ENCODE measurements at places on chromosomes 16 and 17. TPM values are rescaled to one million over a fixed set of nuclear protein-coding genes. Genes with fewer than 3 reads are reported as not detected.
A peak's percentile ranks its signal among the peaks of the same experiment; 100 is the strongest.

Gene ST6GALNAC2
- 1.1 TPM for total RNA-seq

DNA sequence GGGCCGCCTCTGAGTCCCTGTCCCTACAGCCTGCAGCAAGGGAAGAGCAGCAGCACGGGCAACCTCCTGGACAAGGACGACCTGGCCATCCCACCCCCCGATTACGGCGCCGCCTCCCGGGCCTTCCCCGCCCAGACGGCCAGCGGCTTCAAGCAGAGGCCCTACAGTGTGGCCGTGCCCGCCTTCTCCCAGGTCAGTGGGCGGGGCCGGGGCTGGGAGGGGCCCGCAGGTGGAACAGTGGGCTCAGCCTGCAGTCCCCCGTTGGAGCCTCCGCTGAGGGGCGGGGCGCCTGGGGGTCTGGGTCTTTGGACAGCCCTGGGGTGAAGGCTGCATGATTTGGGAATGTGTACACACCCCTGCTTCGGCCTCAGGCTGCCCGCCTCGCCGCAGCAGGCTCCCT lies 58.6 kb upstream of the PVALEF start:
- ATAC-seq, result no peak

DNA sequence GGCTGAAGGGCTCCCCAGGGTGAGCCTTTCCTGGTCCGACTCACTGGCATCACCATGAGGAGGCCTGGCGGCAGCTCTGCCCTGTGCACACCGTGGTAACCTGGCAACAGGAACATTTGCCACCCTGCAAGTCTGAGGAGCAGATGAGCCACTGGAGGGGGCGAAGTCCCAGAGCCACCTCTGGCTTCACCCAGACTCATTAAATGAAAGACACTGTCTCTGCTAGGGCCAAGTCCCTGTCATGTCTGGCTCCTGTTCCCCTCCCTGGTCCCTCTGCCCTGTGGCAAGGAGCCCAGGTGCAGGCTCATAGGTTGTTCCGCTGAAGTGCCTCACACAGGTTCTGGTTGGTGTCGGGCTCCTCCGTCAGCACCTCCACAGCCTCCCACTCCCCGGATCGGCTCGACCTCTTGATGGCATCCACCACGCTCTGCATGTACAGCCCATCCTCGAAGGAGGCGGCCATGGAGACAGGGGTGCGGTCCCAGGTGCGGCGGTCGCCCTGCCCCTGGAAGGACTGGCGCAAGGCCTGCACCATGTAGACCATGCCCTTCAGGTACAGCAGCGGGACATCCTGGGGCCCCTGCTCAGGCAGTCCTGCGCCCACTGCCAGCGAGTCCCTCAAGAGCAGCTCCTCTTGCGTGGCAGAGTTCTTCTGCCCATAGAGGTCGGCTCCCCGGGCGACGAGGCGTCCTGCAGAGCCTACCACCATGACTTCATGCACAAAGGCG lies 8.4 kb downstream of the C16orf86 start:
- peak; percentile 19 for ATAC-seq

Gene PRM2
- not detected for total RNA-seq

DNA sequence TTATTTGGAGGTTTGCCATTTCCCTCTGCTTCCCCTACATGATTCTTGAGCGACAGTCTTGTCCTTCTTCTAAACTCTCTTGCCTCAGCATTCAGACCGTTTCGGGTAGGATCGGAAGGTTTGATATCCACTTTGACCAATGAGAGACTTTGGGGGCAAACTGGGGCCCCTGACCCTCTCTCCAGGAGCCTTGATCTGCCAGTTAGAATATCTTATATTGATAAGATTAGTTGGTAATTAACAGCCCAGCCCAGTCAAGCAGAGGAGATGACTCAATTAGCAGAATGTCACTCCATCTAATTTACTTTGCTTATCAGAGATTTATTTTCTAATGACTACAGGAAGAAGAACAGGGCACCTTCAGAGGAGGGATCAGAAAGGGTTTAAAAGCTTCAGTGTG lies 532.8 kb downstream of the XYLT1 start:
- ATAC-seq, result no peak

Gene CALB2
- total RNA-seq, result not detected

Gene KRT14
- 0.78 TPM for total RNA-seq

Gene RCVRN
- not detected for total RNA-seq

Gene CCDC47
- total RNA-seq, result 84.5 TPM

DNA sequence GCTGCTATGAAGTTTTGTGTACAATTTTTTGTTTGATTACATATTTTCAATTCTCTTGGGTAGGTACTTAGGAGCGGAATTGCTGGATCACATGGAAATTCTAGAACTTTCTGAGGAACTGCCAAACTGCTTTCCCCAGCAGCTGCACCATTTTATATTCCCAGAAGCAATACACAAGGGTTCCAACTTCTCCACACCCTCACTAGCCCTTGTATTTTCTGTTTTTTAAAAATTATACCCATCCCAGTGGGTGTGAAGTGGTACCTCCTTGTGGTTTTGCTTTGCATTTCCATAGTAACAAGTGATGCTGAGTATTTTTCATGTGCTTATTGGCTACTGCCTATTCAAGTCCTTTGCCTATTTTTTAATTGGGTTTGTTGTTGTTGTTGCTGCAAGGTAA lies 20.9 kb downstream of the NACA2 start:
- no peak for ATAC-seq

Gene CCT6B
- total RNA-seq, result 3.7 TPM

GRCh38 chr17:81513372-81513752 lies 763 bp upstream of the ACTG1 start:
- ATAC-seq, result peak; percentile 3

DNA sequence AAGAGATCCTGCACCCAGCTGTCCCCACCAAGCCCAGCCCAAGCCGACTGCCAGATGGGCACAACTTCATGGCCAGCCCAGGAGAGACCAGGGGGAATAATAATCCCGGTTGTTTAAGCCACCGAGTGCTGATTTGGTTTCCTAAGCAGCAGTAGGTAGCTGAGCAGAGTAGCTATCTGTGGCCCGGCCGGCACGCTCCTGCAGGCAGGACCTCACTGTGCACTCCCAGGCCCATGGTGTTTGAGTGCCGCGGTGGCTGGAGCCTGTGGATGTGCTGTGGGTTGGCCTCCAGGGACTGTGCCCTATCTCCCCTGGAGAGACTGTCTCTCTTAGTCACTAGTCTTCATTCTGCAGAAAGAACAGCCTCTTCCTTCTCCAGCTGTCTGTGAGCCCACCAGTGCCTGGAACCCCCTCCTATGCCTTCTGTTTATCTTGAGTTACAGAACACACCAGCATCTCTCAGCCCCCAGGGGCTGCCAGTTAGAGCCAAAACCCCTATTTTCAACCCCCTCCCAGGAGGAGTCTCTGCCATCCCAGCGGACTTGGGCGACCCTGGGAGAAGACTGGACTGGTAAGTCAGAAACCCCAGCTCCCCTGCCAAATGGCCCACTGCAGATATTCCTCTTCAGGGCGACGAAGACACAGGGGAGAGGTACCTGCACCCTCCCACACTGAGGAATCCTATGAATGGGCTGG lies 152.0 kb downstream of the SDK2 start:
- ATAC-seq, result peak; percentile 2

GRCh38 chr16:75112734-75113491 lies 3.7 kb downstream of the LDHD start:
- no peak for ATAC-seq

Gene CACNG1
- total RNA-seq, result 0.40 TPM

DNA sequence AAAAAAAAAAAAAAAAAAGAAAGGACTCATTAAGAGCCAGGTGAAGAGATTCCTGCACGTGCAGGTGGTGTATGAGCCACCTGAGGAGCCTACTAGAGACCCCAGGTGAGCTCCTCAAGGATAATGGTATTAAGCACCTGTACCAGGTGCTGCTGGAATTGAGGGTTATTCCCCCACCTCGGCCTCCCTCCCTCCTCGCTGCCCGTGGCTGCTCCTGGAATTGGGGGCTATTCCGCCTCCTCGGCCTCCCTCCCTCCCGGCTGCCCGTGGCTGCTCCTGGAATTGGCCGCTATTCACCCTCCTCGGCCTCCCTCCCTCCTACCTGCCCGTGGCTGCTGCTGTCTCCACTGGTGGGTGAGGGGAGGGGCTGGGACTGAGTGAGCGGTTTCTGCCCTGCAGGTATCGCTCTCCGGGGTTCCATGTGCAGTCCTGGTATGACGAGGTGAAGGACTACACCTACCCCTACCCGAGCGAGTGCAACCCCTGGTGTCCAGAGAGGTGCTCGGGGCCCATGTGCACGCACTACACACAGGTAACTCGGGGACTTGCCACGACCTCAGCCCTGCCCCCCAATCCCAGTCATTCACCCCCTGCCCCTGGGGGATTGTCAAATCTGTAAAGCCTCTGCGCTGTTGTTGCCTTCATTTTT lies 29.3 kb downstream of the CRISPLD2 start:
- no peak for ATAC-seq

Data from motor neuron (in vitro differentiated cells).